ENCODE measurements at places on chromosomes 1 and 21.

GRCh38 chr1:68314151-68314780, 81.9 kb upstream of the WLS start:
- H3K27ac ChIP-seq = no peak overlapping the region
- no peak for DNase-seq
- no peaks in the 10 kb centered on the region for H3K27me3 ChIP-seq

- H3K36me3 ChIP-seq = no peaks in the 10 kb centered on the region
- H3K27ac ChIP-seq = no peak overlapping the region
- no peak overlapping the region for H3K4me3 ChIP-seq
- peaks cover 19% of the 10 kb centered on the region for H3K4me1 ChIP-seq
- DNase-seq = no peak
These were observed 73.5 kb downstream of the RPS6KC1 start for GRCh38 chr1:213124590-213124989.

GRCh38 chr1:203173566-203173965, 2.1 kb downstream of the MYBPH start:
- no peaks in the 10 kb centered on the region for H3K36me3 ChIP-seq
- DNase-seq = no peak
- no peak overlapping the region for H3K27ac ChIP-seq
- no peak overlapping the region for H3K4me3 ChIP-seq
- H3K4me1 ChIP-seq = peaks cover 17% of the 10 kb centered on the region
- H3K27me3 ChIP-seq = peaks cover 13% of the 10 kb centered on the region

DNA sequence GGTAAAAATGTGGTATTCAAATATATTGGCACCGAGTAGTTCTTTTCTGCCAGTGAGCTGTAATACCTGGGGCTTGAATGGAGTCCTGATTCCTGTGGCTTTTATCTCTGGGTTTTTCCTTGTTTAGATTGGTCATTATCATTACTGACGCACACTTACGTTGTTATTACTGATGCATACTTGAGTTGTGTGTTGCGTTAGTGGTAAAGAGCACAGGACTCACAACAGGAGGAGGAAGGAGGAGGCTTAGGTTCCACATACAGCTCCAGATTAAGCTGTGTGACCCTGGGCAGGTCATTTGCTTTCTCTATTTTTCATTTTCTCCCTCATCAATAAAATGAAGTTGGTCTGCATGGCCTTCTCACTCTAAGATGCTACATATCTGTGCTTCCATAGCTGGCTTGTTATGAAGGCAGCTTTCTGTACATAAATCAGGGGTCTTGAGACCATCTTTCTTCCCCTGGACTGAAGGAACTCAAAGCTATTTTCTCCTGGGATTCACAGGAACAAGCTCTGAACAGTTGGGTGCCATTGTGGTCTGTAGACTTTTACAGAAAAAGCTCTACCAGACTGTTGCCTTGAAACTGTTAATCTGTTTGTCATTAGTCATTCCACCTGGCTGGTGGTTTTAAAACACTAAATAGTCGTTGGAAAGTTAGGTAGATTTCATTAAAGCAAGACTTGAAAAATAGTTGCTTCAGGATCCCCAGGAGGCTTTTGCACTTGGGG, 5.6 kb downstream of the ARID1A start:
- H3K4me3 ChIP-seq = no peak overlapping the region
- peak overlapping the region; percentile 35 for H3K27ac ChIP-seq
- H3K27me3 ChIP-seq = no peaks in the 10 kb centered on the region
- DNase-seq = no peak

- H3K36me3 ChIP-seq = no peaks in the 10 kb centered on the region
- no peak overlapping the region for H3K27ac ChIP-seq
- H3K4me3 ChIP-seq = no peak overlapping the region
These were observed 1.1 kb upstream of the COL11A1 start for GRCh38 chr1:103109311-103109920.

DNA sequence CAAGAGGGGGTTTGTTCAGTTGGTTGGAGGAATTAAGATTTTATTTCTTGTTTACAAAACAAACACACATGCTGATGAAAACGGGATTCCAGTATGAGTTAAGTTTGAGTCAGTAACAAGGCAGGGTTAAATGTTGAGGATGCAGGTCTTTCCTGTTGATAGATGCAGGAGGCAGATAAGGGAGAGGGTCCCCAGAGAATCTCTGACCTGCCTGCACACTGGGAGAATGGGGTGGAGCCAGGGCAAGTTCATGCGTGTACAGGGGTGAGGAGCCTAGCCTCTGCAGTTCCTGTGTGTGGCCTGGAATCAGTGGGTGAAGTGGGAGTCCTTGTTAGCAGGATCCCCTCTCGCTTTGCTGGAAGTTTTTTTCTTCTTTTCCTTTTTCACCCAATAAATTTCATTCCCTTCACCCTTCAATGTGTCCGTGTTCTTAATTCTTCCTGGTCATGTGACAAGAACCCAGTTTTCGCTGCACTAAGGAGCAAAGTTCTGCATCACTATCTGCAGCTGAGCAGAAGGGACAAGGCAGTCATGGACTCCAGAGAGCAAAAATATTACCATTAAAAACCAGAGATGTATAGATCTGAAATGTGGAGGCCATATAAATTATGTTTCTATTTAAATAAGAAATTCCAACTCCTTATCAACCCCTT, 69.9 kb upstream of the MARK1 start:
- no peaks in the 10 kb centered on the region for H3K27me3 ChIP-seq
- H3K4me3 ChIP-seq = no peak overlapping the region
- no peaks in the 10 kb centered on the region for H3K4me1 ChIP-seq
- no peak for DNase-seq
- H3K27ac ChIP-seq = no peak overlapping the region

DNA sequence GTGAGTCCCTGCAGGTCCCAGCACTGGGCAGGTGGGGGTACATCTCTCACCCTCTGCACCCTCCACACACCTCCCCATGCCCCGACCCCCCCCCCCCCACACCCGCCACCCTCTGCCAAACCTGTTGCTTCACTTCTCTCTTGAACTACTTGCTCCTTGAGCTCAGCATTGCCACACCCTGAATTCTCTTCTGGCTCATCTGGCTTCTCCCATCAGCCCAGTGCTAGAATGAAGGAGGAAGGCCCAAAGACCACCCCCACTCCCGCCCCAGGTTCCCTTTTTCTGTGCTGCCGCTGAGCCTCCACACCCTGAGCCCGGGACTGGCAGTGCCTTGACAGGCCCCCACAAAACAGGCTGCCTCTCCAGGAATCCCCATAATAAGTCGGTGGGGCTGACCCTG, 6.4 kb upstream of the TNNI1 start:
- no peak for DNase-seq
- H3K27ac ChIP-seq = no peak overlapping the region
- peaks cover 53% of the 10 kb centered on the region for H3K27me3 ChIP-seq
- H3K4me3 ChIP-seq = no peak overlapping the region
- no peaks in the 10 kb centered on the region for H3K4me1 ChIP-seq

- H3K4me1 ChIP-seq = peaks cover 14% of the 10 kb centered on the region
- no peaks in the 10 kb centered on the region for H3K27me3 ChIP-seq
- DNase-seq = no peak
- no peak overlapping the region for H3K27ac ChIP-seq
- no peak overlapping the region for H3K4me3 ChIP-seq
- no peaks in the 10 kb centered on the region for H3K36me3 ChIP-seq
These were observed 4.2 kb upstream of the AQP10 start for GRCh38 chr1:154316704-154317103.

GRCh38 chr1:44072204-44072603, 40.9 kb upstream of the SLC6A9 start:
- H3K4me1 ChIP-seq = peaks cover 28% of the 10 kb centered on the region
- H3K36me3 ChIP-seq = no peaks in the 10 kb centered on the region
- H3K27ac ChIP-seq = no peak overlapping the region
- H3K27me3 ChIP-seq = no peaks in the 10 kb centered on the region

GRCh38 chr1:151539321-151540020, 638 bp upstream of the TUFT1 start:
- DNase-seq = peak; percentile 83
- H3K4me3 ChIP-seq = peak overlapping the region; percentile 73
- H3K4me1 ChIP-seq = peaks cover 37% of the 10 kb centered on the region
- H3K27ac ChIP-seq = peak overlapping the region; percentile 70

DNA sequence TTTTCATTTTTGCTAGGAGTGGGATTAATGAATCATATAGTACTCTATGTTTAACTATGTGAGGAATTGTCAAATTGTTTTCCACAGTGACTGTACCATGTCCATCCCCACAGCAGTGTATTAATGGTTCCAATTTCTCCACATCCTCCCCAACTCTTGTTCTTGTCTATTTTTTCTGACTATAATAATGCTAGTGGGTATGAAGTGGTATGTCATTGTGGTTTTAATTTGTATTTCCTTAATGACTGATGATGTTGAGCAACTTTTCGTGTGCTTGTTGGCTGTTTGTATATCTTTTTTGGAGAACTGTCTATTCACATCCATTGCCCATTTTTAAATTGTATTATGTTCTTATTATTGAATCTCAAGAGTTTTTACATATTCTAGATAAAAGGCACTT, 10.0 kb upstream of the KPRP start:
- DNase-seq = no peak
- no peaks in the 10 kb centered on the region for H3K36me3 ChIP-seq
- no peaks in the 10 kb centered on the region for H3K27me3 ChIP-seq

DNA sequence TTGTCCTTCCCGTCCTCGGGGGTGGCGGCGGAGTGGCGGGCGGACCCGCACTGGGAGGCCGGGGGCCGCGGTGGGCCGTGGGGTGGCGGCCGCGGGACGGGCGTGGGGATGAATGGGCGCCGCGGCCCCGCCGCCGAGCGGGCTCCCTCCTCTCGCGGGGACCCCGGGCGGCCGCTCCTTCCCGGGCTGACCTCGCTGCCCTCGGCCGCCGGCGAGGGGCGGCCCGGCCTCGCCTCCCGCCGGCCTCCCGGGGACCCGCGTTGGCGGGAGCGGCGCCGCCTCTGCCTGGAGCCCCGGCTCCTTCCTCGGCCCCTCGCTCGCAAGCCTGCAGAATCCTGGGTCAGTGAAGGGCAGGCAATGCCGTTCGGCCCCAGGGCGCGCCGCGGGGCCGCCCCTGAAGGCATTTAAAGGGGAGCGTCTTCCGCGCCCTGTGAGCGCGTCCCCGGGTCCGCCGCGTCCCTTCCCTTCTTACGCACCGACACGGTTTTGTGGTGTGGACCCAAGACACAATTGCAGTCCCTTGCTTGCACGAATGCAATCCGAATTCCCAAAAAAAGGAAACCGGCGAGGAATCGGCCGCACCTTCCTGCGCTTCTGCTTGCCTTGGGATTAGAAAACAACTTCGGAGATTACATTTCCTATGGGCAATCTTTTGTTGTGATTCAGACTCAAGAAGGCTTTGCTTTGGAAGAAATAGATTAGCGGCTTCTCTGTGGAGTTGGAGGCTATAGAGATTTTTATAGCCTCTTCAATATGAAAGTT, 776 bp downstream of the ITSN1 start:
- DNase-seq = no peak
- H3K27ac ChIP-seq = peak overlapping the region; percentile 89
- no peaks in the 10 kb centered on the region for H3K27me3 ChIP-seq
- peak overlapping the region; percentile 95 for H3K4me3 ChIP-seq

DNA sequence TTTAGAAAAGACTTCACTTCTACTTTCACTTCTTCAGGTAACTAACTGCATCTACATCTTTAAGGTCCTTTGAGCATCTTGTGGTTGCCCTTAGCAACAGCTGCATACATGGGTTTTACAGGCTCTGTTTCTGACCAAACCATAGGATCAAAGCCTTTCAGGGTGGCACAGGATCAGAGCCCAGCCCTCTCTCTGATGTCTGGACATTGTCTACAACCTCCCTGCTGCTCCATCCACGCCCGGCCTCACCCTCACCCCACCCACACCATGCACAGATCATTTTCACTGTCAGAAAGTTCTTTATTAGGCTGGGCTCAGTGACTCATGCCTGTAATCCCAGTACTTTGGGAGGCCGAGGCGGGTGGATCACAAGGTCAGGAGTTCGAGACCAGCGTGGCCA, 5.2 kb downstream of the NCF2 start:
- H3K36me3 ChIP-seq = no peaks in the 10 kb centered on the region
- no peak overlapping the region for H3K4me3 ChIP-seq
- H3K27ac ChIP-seq = no peak overlapping the region
- H3K4me1 ChIP-seq = peaks cover 5% of the 10 kb centered on the region

DNA sequence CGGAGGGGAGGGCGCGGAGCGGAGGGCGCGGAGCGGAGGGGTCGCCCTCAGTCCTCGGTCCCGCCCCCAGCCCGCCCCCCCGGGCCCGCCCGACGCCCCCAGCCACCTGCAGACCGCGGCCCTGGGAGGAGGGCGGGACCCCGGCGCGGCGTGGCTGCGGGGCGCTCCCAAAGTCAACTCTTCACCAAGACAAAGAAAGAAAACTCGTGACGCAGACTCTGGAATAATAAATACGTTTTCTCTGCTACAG, 1.2 kb downstream of the HES4 start:
- peaks cover 52% of the 10 kb centered on the region for H3K4me1 ChIP-seq
- H3K36me3 ChIP-seq = no peaks in the 10 kb centered on the region
- H3K27me3 ChIP-seq = no peaks in the 10 kb centered on the region
- H3K4me3 ChIP-seq = peak overlapping the region; percentile 78
- no peak for DNase-seq
- H3K27ac ChIP-seq = peak overlapping the region; percentile 97

DNA sequence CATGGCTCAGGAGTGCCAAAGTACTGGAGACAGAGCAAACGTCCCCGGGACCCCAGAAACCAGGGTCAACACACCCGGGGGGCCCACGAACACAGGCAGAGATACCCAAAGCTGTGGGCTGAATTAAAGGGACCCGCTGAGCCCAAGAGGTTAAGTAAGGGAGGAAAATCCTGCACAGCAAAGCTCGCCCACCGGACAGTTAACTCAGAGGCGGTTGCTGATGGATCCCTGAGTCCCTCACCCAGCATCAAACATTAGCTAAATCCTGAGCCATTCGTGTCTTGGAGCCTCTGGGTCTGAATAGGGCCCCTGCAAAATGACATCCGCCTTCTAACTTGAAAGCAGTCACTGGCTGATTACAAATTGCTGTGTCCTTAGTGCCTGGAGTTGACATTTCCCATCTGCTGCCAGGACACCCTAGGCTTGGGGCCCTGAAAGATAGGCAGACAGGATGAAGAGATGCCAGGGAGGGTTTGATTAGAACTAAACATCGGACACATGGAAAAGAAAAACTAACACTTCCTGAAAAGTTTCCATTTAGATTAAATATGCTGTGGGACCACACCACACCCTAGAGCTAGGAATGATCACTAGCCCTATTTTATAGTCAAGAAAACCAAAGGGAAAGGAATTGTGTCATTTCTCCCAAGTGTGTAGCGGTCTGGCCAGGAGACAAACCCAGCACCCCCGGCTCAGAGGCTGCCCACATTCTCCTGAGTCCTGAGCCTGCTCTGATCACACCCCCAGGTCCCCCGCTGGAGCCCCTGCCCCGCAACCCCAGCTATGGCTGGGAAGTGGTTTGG, 239.3 kb downstream of the NPHP4 start:
- H3K27ac ChIP-seq = no peak overlapping the region
- DNase-seq = no peak
- H3K27me3 ChIP-seq = peaks cover 7% of the 10 kb centered on the region
- H3K36me3 ChIP-seq = no peaks in the 10 kb centered on the region
- no peak overlapping the region for H3K4me3 ChIP-seq
- no peaks in the 10 kb centered on the region for H3K4me1 ChIP-seq

- no peak overlapping the region for H3K27ac ChIP-seq
- DNase-seq = peak; percentile 19
- no peak overlapping the region for H3K4me3 ChIP-seq
- peaks cover 28% of the 10 kb centered on the region for H3K27me3 ChIP-seq
These were observed 4.5 kb downstream of the GUCA2B start for GRCh38 chr1:42157667-42158066.
